CD4-positive, alpha-beta T cell treated with Interleukin-6 for 4 hours (primary cell): ENCODE measurements at places on chromosomes 12 and 14.

- DNase-seq = peak; percentile 58
These were observed 12.5 kb upstream of the IRF2BPL start for GRCh38 chr14:77040741-77041653.

DNA sequence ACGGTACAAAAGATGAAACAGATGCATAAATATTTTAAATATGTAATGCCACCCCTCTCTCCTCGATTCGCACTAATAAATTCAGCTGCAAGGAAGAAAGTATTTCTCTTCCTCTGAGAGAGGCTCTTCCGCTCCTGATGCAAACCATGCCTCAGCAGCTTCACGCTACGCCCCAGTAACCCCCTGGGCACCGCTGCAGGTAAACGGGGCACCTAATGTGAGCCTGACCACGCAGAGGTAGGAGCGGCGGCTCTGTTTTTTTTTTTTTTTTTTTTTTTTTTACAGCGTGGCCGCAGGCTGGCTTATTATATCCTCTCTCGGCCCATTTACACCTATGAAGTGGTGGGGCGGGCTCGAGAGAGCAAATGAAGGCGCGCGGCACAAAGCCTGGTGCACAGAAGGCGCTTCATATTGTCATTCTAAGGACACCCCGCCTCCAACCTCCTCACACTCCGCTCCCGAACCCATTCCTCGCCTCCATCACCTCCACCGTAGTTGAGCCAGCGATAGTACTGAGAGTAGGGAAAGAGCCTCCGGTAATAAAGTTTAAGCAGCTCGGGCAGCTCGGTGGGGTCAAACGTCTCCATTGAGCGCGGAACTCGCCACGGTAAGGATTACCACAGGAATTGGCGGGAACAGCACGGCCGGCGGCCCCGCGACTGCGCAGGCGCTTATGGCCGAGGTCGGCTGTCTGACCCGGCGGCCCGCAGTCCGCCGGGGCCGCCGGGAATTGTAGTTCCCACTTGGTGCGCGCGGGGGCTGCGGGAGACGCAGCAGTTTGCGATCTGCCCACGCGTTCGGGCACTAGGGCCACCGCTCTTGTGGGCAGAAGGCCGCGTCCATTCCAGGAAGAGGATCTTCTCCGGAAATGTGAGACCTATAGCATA is at the start of gene PRIM1:
Gene PRIM1 (minus strand): TSS at position 612 of the 887 bp plus-strand sequence. CDS start 25 bp downstream, at position 587.
- DNase-seq = peak; percentile 87

DNA sequence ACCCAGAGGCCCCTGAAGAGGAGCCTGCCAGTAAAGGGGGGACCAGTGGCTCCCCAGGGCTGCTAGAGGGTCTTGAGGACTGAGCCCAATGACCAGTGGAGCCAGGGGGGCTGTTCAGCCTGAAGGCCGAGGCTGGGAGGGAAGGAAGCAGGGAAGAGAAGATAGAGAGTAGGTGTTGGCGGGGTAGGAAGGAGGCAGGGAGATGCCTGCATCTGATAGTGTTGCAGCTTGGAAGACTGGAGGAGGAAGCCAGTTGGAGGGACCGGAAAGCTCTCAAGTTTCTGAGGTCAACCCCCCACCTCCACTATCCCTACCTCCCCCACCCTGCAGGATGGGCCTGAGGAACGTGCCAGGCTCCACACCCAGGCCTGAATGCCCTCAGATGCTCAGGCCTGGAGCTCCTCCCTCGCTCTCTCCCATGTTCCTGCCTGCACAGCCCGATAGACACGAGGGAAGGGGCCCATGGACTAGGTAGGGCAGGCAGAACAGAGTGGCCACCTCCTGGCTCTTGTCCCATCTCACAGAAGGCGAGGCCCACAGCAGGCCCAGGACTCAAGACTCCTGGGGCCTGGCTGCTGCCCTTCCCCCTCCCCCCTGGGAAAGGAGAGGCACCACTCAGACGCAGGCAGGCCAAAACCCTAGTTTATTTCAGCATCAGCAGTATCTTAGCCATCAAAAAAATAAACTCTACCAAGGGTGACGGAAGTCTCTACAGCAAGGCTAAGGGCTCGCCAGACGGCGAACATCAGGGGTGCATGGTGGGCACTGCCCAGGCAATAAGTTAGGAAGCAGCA is 3.4 kb downstream of the CKB start:
- DNase-seq = no peak

DNA sequence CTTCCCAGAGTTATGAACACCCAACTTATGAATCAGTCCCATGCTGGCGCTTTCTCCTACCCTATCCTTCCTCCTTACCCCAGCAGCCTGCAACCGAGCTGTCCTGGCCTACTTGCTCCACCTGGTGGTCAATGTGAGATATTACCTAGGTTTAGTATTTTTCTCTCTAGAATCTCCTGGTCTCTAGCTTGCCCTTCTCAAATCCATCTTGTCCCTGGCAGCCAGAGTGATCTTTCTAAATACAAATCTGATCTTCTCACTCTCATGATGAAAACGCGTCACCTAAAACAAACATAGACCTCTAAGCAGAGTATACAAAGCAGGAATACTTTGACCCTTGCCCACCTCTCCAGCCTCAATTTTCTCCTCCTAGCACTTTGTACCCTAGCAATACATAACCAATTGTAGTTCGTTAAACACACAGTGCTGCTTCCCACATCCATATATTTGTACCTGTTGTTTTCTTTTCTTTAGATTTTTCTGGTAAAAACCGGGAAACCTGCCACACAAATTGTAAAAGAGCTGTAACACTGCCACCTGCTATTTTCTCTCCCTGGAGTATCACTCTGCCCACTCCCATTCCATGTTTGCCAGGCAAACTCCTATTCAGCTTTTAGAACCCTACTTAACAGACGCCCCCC is 20.0 kb upstream of the TCP11L2 start:
- peak; percentile 65 for DNase-seq

DNA sequence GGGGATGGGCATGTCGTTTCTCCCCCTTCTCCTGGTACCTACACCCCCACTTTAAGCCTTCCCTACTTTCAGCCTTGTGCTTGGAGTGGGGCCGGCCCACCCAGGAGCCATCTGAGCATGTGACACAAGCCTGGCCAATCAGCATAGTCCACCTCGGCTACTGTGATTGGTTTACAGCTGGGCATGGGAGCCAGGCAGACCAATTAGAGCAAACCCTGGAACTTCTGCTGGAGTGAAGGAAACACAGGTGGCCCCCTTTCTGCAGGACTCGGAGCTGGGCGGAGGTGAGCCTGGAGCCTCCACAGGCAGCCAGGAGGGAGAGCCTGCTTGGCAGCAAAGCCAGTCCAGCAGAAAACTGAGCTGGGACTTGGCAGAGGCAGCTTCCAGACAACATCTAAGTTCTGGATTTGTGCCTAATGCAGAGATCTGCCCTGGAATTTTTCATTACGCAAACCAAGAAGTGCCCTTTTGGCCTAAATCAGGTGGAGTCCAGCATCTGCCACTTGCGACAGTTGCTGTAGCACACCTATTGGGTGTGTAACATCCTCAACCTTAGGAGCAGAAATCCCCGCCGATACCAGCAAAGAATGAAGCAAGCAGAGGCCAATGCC is 59.5 kb downstream of the SCARB1 start:
- no peak for DNase-seq

- no peak for DNase-seq
These were observed 9.9 kb downstream of the PITPNM2 start for GRCh38 chr12:123140676-123141614.
